ENCODE measurements at places on chromosomes 3 and 15.

- no peak for DNase-seq
These were observed 38.2 kb upstream of the SNRK start for GRCh38 chr3:43248185-43248583.

DNA sequence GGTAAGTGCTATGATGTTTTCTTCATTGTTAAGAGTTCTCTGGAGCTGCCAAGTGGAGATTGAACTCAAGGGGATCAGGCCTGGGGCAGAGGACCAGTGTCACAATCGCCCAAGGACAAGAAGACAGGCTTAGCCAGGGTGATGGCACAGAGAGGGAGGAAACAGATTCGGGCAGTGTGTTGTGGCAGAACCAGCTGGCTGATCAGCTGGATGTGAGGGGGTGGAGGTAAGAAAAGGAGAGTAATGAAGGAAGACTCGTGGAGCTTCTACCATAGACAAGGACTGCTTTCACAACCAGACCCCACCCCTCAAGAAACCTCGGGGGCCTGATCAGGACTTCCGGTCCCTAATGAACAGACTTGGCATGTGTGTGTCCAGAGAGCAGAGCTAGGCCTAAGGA is 60.9 kb upstream of the LINGO1 start:
- DNase-seq: no peak

DNA sequence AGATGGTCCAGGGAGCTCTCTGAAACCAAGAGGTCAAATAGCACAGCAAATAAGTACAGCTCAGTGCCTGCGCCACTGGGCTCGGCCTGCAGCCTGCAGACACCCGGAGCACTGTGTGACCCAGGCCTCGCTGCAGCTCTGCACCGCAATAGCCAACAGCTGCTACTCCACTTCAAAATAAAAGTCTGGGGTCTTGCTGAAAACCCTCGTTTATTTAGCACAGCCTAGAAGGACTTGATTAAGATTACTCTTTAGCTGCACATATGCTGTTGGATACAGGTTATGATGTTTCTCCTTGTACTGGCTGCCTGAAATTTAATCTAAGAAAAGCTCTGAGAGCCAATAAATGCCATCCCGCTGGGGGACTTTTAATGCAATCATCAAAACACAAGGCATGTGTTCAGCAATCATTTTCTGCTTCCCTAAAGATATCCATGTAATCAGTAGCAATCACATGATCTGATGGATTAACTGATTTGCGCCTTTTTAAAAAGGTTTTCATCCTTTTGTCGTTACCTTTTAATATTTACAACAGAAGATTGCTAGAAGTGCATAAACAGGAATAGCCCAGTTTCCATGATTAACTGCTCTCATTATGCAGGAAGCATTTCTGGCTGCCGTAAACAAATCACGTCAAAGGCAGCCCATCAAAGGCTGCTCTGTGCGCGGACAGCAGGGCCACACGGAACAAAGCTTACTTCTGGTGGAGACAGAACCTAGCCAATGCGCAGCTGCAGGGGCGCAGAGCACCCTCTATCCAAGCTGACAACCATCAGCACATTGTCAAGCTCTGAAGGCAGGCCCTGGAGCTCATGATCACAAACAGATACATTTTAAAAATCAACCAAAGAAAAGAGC is 58.8 kb downstream of the CLASP2 start:
- DNase-seq: peak; percentile 66

GRCh38 chr3:44297255-44297654 is 41.3 kb upstream of the TCAIM start:
- DNase-seq: no peak

GRCh38 chr15:80778621-80778963 is 578 bp upstream of the CEMIP start:
- DNase-seq: no peak

DNA sequence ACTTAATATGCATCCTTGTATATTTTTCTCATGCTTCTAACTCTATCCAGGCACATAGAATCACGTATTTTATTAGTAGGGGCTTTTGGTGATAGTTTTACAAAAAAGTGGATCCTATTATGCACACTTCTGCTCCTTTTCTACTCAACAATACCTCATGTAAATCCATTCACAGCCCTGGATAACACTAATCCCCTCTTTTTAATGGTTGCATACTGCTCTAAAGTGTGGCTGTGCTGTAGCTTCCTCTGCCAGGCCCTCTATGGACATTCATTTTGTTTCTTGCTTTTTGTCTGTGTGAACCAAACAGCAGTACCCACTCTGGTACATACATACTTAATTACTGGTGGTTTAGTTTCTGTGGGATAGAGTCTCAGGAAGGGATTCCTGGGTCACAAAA is 51.3 kb upstream of the SCAANT1 start:
- no peak for DNase-seq

- DNase-seq: no peak
These were observed 9.8 kb downstream of the MSL2 start for GRCh38 chr3:136186344-136186743.

GRCh38 chr3:196740481-196741248 is 1.0 kb downstream of the PAK2 start:
- DNase-seq: no peak

GRCh38 chr15:66239514-66239913 is 14.0 kb downstream of the MEGF11 start:
- no peak for DNase-seq

DNA sequence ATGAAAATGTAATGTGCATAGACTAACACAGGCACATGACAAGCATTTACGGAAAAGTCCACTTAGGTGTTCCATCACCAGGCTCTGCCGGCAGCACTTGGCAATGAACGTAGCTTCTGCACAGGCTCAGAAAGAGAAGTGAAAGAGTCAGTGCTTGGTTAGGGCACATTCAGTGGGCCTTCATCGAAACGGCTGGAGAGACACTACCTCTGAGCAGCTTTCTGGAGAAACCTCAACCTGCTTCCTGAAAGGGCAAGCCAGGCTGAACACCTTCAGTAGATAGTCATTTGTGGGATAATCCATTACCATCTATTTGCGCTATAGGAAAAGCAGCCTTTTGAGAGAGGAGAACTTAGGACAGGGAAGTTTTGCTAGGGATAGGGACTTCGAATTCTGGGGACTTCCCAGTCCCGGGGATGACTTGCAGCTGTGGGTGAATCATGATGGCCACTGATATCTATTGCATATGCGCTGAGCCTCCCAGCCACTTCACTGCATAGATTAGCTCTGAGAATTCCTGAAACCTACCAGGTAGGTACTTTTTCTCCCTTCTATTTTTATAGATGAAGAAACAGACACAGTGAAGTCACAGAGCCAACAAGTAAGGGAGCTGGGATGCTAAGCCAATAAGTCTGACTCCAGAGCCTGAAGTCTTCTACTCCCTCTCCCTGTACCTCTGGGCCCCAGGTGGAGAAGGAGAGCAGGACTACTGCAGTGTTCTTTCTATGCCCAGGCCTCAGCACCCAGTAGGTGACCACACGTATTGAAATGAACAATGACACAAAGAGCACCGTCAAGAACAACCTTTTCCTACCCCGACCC is 4.2 kb upstream of the SH2D7 start:
- DNase-seq: no peak

- no peak for DNase-seq
These were observed 227.3 kb downstream of the CACNA2D3 start for GRCh38 chr3:54349691-54350090.

- no peak for DNase-seq
These were observed 9.6 kb downstream of the KIF7 start for GRCh38 chr15:89645680-89646079.

DNA sequence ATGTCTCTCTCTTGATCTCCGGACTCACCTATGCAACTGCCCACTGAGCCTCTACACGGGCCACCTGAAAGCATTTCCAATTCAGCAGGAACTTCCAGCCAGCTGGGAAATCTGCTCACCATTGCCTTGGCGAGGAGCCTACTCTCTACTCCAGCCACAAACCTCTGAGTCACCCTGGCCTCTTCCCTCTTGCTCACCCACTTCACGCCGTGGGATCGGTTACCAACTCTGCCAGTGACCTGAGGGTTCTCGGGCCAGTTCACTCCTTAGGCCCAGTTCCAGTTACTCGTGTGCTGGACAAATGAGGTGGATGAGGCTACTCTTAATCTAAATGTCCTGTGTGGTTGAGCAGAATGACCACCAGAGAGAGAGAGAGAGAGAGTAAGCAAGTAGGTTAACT is 70.1 kb downstream of the CEMIP start:
- DNase-seq: no peak

- no peak for DNase-seq
These were observed 158.9 kb downstream of the TBC1D5 start for GRCh38 chr3:17583530-17583929.

DNA sequence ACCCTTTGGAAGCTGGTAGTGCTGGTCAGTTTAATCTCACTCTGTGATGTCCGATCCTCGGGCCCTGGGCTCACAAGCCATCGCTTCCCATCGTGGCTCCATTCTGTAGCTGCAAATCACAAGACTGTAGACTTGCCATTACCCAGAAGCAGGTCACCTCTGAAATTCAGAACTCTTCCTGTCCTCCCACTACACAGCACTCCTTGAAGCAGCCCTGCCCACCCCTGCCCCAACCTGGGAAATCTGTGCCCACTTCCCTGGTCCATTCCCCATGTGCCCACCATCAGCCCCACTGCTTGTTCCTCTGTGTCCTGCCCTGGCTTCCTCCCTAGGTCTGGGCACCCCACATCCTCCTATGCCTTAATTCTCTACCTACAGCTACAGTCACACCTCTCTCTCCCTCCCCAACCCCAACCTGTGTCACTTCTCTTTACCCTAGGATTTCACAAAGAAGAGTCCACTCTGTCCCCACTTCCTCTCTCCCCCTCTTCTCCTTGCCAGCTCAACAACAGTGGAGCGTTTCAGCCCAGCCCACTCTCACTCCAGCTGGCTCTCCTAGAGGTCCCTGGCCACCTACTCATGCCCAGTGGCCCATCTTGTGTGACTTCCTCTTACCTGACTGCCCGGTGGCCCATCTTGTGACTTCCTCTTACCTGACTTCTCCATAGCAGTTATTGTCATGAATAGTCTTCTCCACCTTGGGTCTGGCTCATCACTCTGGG is 8.3 kb downstream of the ZNF710 start:
- DNase-seq: no peak

DNA sequence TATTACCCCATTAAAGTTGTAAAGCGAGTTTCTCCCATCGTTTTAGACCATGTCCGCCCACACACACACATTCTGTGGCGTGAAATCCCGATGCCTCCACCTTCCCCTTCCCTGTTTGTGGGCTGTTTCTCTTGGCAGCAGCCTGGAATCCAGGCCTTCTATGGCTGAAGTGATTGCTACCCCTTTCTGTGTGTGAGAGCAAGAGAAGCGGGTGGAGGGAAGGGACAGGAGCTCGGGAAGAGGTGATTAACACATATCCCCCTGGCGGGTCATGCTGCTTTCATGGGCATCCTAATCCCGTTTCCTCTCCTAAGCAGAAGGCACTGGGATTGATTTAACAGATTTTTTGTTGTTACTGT is 283.8 kb upstream of the RGMA start:
- DNase-seq: no peak

DNA sequence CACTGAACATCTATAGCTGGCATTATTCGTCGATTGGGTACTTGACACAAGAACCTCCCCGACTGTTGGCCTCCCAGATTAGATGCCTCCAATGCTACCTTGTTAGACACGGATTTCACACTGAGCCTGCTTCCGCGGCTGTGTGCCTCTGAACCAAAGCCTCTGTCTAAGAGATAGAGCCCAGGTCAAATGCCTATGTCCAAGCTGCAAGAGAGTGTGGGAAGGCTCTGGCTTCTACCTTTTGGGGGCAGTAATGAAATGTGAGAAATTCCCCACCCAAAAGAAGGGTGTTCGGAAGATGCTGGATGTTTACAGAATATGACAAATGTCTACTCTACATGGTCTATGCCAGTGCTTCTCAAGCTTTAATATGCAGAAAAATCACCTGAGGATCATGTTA is 2.0 kb upstream of the RPUSD2 start:
- DNase-seq: no peak

GRCh38 chr3:123290107-123290930 is 88.6 kb downstream of the SEC22A start:
- DNase-seq: no peak

- no peak for DNase-seq
These were observed 42.0 kb downstream of the PML start for GRCh38 chr15:74036271-74037170.

GRCh38 chr3:138114431-138114918 is 933 bp downstream of the DZIP1L start:
- no peak for DNase-seq

- DNase-seq: no peak
These were observed 317.5 kb upstream of the THRB start for GRCh38 chr3:24812116-24812515.

GRCh38 chr3:187968883-187969580 is 184.9 kb upstream of the LPP start:
- no peak for DNase-seq

All from GF-D8 (cell line).